ENCODE measurements at places on chromosomes 13 and 19.

- ATAC-seq: no peak
These were observed 95.7 kb upstream of the C1QTNF9B start for GRCh38 chr13:23992781-23993679.

DNA sequence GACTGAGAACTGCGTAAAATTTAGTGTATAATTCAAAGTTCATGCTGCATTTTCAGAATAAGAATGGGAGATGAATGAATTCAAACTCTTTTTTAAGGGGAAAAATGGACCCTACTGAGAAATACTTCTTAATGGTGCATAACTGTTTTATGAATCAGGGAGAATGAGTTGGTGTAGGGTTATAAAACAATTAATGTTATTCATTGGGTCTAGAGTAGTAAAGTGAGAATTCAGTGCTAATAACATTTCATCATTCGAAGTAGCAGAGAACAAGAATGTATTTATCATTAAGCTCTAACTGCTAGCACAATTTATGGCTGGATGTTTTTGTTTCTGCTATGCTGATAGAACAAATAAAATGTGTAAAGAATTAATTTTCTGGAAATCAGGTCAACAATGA lies 310.2 kb downstream of the SLITRK5 start:
- no peak for ATAC-seq

- no peak for ATAC-seq
These were observed 1.1 kb upstream of the LYL1 start for GRCh38 chr19:13103581-13104359.

- ATAC-seq: no peak
These were observed 4.7 kb downstream of the TEX30 start for GRCh38 chr13:102768909-102769308.

DNA sequence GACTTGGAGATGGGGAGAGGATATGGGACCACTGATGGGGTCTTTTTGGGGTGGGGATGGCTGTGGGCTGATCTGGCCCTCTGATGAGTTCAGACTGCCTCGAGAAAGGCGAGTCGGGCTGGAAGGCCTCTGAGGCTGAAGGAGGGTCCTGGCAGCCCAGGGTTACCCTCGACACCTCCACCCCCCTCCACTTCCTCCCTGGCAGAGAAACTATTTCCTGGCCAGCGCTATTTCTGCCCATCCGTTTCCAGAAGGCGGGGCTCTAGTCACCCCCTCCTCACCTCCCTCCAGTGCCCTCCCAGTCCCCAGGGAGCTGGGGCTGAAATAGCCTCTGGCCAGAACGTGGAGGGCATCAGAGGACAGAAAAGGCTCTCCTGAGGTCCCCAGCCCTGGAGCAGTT lies 9.7 kb downstream of the EXOC3L2 start:
- ATAC-seq: peak; percentile 4

- no peak for ATAC-seq
These were observed 136.8 kb upstream of the RNF113B start for GRCh38 chr13:98313922-98314292.

GRCh38 chr13:34201050-34201913 lies 383.3 kb downstream of the RFC3 start:
- no peak for ATAC-seq

GRCh38 chr19:18611327-18612050 lies 1.2 kb upstream of the TMEM59L start:
- ATAC-seq: peak; percentile 21

DNA sequence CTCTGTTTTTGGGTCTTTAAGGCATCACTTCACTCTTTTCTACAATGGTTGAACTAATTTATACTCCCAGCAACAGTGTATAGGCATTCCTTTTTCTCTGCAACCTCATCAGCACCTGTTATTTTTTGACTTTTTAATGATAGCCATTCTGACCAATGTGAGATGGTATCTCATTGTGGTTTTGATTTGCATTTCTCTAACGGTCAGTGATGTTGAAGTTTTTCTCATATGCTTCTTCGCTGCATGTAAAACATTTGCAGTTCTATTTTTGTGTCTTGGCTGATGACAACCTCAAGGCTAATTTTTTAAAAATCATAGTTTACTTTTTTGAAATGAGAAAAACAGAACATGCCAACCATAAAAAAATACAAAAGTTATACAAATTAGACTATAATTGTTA lies 258.2 kb upstream of the EDNRB start:
- ATAC-seq: no peak

- ATAC-seq: no peak
These were observed 73.6 kb downstream of the KDM4B start for GRCh38 chr19:5042556-5042955.

DNA sequence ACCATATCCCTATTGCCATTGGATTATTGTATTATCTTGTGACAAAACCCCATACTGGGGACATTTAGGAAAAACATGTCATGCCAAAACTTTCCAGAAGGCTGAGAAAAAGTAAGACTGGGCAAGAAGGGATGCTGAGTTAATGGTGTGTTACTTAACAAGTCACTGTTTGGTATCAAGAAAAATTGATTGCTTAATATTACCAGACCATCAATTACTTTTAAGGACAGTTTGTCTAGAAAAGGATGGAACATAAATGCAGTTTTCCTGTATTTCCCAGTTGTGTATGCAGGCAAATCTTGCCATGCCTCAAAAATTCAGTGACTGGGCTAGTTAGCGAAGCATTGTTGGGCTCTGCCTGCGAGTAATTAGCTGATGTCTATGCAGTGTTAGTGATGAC lies 705.6 kb upstream of the MIR17HG start:
- ATAC-seq: no peak

DNA sequence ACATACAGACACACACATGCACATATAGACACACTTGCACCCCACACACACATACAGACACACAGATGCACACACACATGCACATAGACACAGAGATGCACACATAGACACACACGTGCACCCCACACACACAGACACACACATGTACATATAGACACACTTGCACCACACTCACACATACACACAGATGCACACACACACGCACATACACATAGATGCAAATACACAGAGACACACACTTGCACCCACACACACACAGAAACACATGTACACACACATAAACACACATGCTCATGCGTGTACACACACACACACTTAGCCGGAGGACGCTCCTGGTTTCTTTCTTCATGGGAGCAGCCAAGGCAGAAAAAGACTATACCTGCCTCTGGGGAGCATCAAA lies 10.0 kb downstream of the COL4A2 start:
- no peak for ATAC-seq

- ATAC-seq: no peak
These were observed 119.4 kb downstream of the URI1 start for GRCh38 chr19:30061223-30062064.

DNA sequence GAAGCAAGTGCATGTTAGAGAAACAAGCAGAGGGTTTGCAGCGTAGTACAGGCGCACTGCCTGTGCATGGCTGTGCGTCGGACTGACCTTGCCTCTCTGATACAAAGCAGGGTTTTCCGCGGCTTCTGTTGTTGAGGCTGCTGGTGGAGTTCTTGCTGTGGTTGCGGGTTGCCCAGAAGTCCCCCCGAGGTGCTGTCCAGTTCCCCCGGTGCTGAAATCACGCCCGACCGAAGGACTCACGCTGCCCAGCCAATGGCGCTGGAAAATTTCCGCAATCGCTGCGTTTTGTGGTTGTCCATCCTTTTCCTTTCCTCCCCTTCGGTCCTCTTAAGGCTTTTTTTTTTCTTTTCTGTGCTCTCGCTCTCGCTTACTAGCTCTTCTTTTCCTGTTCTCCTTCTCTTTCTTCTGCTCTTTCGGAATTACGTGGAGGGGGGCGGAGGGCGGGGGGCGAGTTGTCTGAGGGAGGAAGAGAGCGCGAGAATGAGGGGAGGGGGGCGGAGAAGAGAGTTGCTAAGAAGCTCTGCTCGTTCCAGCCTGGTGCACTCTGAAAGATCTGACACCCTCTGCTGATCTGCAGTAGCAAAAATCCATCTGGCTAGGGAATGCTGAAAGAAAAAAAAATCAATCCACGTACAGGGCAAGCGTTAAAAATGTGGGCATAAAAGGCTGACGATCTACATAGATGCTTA lies at the start of gene SLITRK1:
Gene SLITRK1 (minus strand): TSS at position 558 of the 689 bp plus-strand sequence. CDS start 967 bp downstream, outside the sequence.
- no peak for ATAC-seq

GRCh38 chr13:25816239-25816638 lies 235.6 kb downstream of the SHISA2 start:
- ATAC-seq: peak; percentile 34

- peak; percentile 96 for ATAC-seq
These were observed at the start of gene ZNF835 for GRCh38 chr19:56671613-56671994. ZNF835 (minus strand) TSS chr19:56671757; CDS start chr19:56665198, 6,559 bp downstream.

- ATAC-seq: peak; percentile 4
These were observed 23.1 kb downstream of the GAS6 start for GRCh38 chr13:113840541-113841352.

- no peak for ATAC-seq
These were observed 18.4 kb downstream of the FOXO1 start for GRCh38 chr13:40648040-40648439.

DNA sequence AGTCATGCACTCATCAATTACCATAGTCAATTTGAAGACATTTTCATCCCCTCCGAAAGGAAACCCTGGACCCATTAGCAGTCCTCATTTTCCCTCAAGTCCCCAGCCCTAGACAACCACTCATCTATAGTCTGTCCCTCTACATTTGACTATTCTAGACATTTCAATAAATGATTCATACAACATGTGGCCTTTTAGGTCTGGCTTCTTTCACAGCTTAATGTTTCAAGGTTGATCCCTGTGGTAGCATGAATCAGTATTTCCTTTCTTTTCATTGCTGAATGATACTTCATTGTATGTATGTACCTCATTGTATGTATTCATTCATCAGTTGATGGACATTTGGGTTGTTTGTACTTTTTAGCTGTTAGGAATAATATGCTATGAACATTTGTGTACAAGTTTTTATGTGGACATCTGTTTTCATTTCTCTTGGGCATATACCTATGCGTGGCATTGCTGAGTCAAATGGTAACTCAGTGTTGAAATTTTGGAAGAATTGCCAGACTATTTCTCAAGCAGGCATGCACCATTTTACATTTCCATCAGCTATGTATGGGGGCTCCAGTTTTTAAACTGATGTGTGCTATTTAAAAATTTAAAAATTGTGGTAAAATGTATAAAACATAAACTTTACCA lies 18.4 kb downstream of the SPATA13 start:
- no peak for ATAC-seq

DNA sequence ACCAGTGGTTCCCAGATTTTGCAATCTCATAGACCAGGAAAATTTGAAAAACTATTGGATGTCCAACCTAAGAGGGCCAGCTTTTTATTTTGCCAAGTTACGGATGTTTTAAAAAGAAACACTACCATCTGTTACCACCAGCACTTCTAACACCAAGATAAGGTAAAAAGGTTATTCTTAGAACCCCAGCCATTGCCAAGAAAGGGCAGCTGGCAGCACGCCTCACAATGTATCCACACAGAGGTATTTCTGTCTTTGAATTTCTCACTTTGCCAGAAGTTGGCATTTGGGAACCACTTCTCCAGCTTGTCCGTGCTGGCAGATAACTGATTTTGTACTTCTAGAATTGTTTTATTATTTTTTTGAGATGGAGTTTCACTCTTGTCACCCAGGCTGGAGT lies 28.7 kb downstream of the CAPN12 start:
- ATAC-seq: no peak

- no peak for ATAC-seq
These were observed 18.6 kb downstream of the FBXO46 start for GRCh38 chr19:45711851-45712698.

DNA sequence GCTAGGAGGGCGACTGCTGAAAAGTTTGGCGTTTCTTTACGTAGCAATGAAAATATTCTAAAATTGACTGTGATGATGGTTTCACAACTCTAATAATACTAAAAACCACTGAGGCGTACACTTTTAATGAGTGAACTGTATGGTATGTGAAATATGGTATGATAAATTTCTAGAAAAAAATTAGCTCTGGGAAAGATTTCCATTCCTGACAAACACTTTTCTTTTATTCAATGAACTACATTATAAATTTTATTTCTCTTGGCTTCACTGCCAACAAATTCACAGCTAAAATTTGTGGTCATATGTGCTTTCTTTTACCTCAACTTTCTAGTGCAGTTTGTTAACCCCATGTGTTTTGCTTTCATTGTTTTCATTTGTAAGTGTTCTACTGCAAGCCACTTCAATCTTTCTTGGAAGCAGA lies 11.1 kb downstream of the ZC3H13 start:
- ATAC-seq: no peak

DNA sequence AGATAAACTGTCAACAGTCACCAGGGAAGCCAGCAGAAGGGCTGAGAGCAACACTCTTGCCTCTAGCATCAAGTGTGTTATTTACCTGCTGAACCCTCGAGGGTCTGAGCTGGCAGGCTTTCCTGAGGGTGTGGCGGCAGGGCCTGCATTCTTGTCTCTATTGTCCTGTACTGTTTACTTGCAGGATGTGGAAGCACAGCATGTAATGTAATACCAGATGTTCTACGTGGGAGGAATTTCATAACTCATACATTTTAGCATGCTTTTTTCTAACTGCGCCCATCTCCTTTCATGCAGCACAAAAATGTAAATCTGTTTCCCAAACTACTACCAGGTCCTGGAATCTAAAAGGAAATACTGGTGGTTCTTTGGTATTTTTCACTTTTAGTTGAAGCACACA lies 153.1 kb downstream of the RGCC start:
- ATAC-seq: no peak

DNA sequence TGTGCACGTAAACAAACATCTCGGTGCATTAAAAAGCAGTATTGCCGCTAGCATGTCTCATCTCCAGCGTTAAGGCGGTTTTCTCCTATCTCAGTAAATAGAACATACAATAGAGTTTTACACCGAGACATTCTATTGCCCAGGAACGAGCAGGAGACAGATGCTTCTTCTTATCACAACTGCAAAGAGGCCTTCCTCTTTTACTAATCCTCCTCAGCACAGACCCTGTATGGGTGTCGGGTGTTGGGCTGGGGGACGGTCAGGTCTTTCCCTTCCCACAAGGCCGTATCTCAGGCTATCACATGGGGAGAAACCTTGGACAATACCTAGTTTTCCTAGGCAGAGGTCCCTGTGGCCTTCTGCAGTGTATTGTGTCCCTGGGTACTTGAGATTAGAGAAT lies 21.2 kb downstream of the ZNF233 start:
- ATAC-seq: no peak

DNA sequence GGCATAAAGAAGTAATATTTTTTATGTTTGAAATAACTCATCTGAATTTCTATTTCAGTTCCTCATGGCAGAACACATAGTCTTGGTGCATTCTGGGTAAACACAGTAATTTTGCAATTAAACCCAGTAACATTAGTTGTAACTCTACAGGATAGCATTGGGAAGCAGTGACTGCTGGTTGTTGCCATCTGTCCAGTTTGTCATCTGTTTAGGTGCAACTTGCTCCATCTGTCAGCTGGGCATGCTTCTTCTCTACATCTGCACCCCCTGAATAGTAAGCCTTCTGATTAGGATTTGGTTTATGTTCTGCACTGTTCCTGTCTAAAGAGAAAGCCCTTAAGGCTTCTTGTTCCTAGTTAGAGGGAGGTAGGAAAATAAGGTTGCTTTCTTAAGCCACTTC lies 63.5 kb upstream of the CSNK1A1L start:
- no peak for ATAC-seq

GRCh38 chr19:32018014-32018413 lies 327.4 kb upstream of the ZNF507 start:
- ATAC-seq: no peak

DNA sequence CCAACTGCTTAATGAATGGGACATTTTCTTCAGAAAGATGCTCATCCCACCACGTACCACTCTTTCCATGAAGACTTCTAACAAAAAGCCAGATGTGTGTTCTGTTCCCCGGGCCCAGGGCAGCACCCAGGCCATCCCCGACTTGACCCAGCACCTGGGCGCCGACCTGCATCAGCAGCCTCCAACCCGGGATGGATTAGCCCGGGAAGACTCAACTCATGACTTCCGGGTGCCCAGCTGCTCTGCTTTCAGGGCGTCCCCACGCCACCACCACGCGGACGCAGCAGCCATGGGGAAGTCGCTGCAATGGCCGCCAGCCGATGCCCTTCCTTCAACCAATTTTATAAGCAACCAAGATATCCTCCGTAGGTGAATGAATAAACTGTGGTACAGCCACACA lies 123.8 kb upstream of the TUBA3C start:
- no peak for ATAC-seq
